Suppressor macrophage treated with lipopolysaccharide for 1 hour (primary cell): ENCODE measurements at places on chromosomes 1 and 21.

DNA sequence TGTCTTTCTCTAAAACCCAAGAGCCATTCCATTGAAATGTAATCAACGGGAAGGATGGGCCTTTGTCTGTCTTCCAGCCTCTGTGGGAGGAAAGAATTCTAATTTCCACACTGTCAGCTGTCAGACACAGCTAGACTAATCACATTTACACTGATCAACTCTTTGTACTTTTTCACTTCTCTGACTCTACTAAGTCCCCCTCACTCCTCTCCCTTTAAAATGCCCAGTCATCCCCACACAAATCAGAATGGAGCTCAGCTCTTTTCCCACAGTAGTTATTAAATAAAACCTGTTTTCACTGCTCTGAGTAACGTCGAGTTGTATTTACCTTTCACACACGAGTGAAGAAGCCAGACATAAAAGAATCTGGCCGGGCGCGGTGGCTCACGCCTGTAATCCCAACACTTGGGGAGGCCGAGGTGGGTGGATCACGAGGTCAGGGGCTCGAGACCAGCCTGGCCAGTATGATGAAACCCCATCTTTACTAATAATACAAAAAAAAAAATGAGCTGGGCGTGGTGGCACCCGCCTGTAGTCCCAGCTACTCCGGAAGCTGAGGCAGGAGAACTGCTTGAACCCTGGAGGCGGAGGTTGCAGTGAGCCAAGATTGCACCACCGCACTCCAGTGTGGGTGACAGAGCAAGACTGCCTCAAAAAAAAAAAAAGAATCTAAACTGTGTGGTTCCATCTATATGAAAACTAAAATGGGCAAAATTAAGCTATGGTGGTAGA, 13.3 kb downstream of the ZBTB8OS start:
- DNase-seq = peak; percentile 46

DNA sequence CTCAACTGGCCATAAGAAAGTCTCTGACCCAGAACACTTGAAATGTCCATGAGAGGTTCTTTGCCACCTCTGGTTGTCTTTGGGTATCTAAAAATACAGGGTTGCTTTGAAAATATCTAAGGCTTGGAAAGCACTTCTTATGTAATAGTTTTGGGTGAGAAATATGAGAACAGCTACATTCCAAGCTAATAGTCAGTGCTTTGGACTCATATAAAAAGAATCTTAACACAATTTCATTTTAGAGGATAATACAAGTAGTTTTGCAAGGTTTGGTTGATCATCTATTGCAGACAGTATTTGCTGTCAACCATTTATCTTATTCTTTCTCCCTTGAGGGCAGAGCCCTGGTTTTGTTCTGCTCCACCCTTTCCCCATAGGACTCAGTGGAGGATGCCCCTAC, 207.5 kb downstream of the KCNK2 start:
- DNase-seq = no peak

DNA sequence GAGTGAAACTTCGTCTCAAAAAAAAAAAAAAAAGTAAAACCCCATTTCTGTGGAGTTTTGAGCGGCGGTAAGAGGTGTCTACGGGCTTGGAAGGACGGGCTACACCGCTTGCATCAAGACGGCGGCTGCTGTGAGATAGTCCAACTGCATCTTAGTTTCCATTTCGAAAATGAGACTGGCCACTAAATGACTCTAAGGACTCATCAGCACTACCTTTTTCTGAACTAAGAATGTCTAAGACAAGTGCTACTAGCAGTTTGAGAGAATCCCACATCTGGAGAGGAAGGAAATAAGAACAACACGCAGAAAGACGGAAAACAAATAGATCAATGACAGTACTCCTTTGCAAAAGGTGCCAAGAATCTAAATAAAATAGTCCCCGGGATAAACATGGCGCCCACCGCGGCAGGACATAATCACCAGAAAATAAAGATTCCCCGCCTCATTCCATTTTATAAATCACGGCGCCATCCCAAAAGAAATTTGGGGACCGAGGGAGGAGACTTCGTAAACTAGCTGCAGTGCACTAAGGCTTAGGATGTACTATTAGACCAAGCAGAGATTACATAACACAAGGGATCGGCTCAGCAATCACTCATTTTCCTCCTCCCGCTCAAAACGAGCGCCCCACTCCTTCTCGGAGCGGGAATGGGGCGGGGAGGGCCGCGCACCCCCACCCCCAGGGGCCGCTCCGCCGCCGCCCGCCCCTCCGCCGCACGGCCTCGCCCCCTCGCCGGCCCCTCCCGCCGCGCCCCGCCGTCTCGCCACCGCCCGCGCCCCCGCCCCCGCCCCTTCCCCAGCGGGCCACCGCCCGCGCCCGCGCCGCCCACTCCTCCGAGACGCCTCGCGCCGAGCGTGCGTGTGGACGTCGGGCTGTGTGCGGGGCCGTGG, 1.1 kb downstream of the POGZ start:
- DNase-seq = peak; percentile 70

GRCh38 chr1:161921491-161921890, 102.2 kb downstream of the OLFML2B start:
- no peak for DNase-seq

- DNase-seq = no peak
Observed at GRCh38 chr1:152960452-152961044, 9.9 kb upstream of the SPRR4 start.

- DNase-seq = peak; percentile 66
Observed at GRCh38 chr1:232589812-232590743, 39.9 kb downstream of the SIPA1L2 start.

DNA sequence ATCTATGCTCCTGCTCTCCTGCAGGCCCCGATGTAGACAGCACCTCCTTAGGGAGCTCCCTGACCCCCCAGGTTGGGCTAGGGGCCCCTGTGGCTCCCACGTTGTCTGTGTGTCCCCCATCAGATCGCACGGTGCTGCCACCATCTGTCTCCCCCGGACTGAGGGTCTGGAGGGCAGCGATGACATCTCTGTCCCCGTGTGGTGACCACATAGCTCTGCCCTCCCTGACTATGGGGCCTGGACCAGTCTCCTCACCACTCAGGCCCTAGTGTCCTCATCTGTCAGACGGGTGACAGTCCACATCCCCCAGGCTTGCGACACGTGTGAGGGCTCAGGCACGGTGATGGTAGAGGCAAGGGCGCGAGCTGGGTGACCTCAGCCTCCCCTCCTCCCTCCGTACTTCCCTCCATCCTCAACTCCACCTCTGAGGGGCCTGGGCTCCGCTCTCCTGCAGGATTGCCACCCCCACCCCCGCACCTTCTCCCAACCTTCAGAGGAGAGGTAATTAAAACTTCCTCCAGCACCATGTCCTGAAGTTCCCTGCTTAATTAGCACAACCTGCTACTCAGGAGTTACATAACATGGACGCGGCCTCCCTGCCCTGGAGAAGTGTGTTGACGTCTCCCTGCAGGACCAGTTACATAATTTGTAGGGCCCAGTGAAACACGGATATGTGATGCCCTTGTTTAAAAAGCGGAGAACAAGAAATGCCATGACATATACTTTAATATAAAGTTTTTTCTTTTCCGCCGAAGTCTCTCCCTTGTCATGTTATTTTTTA, 288.2 kb downstream of the PTPRU start:
- DNase-seq = no peak

- DNase-seq = no peak
Observed at GRCh38 chr1:92831368-92831761, 475 bp upstream of the RPL5 start.

- DNase-seq = no peak
Observed at GRCh38 chr1:9826087-9826486, 2.3 kb upstream of the CLSTN1 start.

- DNase-seq = no peak
Observed at GRCh38 chr1:212792396-212792908, 758 bp downstream of the TATDN3 start.

DNA sequence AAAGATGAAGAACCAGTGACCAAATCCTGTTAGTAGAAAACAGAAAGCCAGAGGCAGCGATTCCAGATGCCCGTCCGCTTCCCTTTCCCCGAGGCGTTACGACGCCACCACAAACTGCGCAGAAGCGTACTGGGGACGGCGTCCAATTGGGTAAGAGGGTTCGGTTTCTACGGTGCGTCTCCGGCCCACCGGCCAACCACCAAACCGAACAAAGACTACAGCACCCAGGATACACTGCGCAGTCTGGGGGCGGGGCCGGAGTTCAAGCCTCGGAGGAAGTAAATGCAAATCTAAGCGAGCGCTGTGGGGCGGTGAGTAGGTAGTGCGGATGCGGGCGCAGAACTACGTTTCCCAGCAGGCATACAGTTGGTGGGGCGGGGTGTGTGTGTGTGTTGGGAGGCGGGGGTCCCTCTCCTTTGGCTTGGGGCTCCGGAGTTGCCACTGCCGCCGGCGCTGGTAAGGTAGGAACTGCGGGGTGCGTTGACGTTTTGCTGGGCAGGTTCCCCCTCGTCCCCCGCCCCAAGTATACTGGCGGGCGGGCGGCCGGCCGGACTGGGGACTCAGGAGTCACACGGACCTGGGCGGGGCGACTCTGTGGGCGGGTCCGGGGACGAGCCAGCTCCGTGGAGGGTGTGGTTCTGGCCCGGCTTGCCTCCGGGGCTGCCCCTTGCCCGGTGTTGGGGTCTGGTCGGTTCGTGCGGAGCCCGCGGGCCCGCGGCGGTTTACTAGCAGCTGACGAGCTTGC, at the start of the genes SWT1 and TRMT1L:
Gene SWT1, plus strand, starts transcription at position 314 of the 745 bp plus-strand sequence. CDS start 3,675 bp downstream, outside the sequence.
Gene TRMT1L, minus strand, starts transcription at position 100 of the 745 bp plus-strand sequence. CDS start 241 bp downstream, outside the sequence.
- peak; percentile 99 for DNase-seq

GRCh38 chr1:215589650-215590435, 22.7 kb downstream of the KCTD3 start:
- no peak for DNase-seq

- no peak for DNase-seq
Observed at GRCh38 chr1:208531003-208531750, 287.0 kb upstream of the PLXNA2 start.

GRCh38 chr1:22618056-22618455, 18.4 kb upstream of the C1QA start:
- no peak for DNase-seq

DNA sequence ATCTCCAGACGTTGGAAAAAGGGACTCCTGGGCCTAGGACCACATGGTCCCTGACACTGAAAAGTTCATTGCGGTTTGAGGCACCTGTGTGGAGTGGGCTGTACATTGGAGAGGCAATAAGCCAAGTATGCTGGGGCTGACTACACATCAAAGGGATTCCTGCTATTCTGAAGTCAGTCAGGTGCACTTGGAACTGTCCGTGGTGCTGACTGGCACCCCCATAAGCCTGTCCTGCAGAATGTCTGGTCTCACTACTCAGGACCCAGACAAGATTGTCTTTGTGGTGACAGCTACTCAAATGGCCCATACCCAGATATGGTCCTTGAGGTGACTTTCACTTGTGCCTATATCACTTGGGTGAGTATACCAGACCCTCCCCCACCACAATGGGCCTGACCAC, 150.6 kb downstream of the RWDD3 start:
- peak; percentile 1 for DNase-seq

DNA sequence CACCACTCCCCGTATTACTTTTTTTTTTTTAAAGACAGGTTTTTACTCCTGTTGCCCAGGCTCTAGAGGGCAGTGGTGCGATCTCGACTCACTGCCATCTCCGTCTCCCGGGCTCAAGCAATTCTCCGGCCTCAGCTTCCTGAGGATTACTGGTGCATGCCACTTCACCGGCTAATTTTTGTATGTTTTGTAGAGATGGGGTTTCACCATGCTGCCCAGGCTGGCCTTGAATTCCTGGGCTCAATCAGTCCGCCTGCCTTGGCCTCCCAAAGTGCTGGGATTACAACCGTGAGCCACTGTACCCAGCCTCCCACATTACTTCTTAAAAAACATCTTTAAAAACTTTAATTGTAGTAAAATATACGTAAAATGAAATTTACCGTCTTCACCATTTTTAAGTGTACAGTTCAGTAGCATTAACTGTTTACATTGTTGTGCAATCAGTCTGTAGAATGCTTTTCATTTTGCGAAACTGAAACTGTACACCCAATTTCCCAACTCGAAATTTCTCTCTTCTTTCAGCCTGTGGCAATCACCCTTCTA, 77.0 kb downstream of the ZMYM4 start:
- DNase-seq = peak; percentile 72

DNA sequence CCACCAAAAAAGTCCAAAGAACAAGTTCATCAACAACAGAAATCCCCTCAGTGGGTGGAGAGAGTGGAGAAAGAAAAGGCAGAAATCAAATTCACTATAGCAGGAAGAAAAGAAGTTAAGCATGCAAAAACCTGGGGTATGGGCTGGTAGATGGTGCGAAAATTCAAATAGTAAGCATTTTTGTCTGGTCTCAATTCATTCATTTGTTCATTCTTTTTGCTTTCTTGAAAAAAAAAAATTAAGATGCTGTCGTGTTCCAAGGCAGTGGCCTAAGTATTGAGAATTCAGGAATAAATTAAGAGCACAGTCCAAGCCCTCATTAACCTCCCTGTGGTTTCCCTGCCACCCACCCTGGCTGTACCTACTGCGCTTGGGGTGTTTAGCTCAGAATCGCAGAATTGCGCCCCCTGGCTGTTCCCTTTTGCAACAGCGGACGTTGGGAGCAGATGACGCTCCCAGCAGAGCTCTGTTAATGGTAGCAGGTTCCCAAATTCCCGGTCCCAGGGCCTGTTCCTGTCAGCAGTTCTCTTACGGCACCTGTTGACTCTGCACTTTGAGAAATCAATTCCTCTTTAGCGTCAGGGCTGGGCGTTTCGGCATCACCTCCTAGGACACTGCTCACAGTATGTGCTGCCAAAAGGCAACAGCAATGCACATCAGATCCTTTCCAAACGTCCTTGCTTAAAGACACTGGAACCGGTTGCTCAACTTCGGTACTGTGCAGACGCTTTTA, 34.0 kb upstream of the SSX2IP start:
- DNase-seq = peak; percentile 39

DNA sequence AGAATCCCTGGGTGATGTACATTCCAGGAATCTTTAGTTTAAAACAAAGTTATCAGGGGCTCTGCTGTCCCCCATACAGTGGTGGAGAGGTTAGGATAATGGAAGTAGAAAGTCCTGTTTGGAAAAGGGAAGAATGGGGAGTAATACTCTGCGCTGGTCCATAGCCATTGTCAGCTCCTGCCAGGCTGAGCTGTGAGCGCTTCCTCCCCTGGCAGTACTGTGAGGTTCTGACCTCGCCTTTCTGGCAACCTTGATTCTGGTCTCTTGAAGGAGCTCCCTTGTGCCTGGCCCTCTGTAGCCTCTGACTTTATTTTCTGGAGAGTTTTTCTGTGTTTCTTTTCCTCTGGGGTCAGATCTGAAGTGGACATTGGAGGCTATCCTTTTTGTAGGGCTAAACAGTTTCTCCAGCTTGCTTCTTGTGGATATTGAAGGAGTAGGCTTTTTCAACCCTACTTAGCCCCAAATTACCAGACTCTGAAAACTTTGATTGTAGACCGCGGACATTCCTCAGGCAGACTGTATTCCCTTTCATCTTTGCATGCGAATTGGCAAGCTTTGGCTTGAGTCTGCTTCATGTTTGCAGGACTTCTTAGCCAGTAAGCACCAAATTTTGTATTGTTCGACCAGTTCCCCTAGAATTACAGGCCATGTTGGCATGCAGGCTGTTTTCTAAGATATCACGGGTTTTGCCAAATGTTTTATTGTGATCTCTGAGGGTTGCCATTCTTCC, 13.8 kb downstream of the UBE4B start:
- no peak for DNase-seq
